CD8-positive, alpha-beta memory T cell (primary cell): ENCODE measurements at places on chromosomes 5 and 9.

GRCh38 chr5:143446535-143447226, 43.2 kb upstream of the NR3C1 start:
- DNase-seq: no peak

GRCh38 chr5:62812621-62813255, 234.1 kb downstream of the LRRC70 start:
- no peak for DNase-seq

- peak; percentile 23 for DNase-seq
Observed at GRCh38 chr9:109012009-109012875, 1.1 kb downstream of the CTNNAL1 start.

GRCh38 chr5:177545487-177546257, 8.7 kb downstream of the FAM193B start:
- DNase-seq: no peak

- DNase-seq: no peak
Observed at GRCh38 chr5:81156732-81157131, 76.4 kb upstream of the CKMT2 start.

DNA sequence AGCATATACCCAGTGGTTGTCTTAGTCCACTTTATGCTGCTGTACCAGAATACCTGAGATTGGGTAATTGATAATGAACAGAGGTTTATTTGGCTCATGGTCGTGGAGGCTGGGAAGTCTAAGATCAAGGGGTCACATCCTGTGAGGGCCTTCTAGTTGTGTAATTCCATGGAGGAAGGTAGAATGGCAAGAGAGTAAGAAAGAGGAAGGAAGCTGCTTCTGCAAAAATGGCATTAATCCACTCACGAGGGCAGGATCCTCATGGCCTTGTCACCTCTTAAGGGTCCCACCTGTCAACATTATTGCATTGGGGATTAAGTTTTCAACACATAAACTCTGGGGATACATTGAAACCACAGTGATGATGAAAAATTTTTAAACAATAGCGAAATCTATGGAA, 17.0 kb downstream of the BTNL8 start:
- no peak for DNase-seq

DNA sequence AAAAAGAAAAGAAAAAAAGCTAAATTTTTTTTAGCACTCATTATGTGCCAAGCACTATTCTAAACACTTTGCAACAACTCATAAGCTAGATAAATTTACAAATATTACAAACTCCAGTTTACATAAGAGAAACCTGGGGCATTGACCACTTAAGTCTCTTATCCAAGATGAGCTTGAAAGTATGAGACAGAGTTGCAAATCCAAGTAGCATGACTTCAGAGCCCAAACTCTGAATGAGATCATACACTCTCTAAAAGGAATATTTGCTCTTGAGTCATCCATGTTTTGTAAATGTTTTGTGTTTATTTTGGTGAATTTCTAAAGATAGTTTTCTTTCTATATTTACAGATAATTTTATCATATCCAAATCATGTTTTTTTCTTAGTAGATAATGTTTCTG, 4.0 kb upstream of the SHOC1 start:
- no peak for DNase-seq

- no peak for DNase-seq
Observed at GRCh38 chr5:87137283-87137682, 130.4 kb upstream of the RASA1 start.

- no peak for DNase-seq
Observed at GRCh38 chr5:151571270-151572173, 19.6 kb downstream of the FAT2 start.

DNA sequence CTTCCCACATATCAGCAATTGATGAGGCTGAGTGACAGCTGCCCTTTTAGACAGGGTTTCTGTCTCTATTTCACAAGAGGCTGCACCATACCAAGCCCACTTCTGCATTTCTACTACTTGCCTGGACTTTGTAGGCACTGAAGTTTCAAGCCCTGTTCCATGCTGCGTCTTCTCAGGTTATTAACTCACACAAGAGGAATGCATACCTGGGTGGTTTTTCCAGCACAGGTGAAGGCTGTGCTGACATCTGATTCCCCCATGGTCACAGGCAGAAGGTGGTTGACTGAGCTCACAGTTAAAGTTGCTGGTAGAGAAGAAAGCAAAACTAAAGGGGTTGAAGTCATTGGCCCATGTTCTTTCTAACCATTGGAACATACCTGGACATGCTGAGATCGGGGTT, 86.6 kb downstream of the MAMDC2 start:
- DNase-seq: no peak

DNA sequence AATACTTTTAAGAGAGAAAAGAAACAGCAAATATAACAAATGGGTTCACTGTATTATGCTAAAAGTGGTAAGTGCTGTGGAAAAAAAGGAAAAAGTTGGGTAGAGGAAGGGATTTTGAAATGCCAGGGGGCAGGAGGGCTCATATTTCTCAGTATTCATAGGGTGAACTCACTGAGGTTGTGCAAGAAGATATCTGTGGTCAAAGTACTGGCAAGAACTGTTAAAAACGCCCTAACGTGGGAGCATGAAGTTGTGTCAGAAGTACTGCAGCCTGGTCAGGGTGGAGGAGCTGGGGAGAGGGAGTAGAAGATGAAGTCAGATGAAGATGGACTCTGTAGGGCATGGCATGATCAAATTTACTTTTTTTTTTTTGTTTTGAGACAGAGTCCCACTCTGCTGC, 31.2 kb upstream of the SLC28A3 start:
- no peak for DNase-seq

DNA sequence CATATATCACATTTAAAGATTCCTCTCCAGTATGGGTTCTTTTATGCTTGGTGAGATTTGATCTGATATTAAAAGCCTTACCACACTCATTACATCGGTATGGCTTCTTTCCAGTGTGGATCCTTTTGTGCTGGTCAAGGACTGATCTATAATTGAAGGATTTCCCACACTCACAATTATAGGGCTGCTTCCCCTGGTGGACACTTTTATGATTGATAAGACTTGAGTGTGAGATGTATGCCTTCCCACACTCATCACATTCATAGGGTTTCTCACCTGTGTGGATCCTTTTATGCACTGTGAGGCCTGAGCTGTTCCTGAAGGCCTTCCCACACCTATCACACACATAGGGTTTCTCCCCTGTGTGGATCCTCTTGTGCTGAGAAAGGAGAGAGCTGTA, 12.2 kb downstream of the ZFP62 start:
- DNase-seq: no peak

DNA sequence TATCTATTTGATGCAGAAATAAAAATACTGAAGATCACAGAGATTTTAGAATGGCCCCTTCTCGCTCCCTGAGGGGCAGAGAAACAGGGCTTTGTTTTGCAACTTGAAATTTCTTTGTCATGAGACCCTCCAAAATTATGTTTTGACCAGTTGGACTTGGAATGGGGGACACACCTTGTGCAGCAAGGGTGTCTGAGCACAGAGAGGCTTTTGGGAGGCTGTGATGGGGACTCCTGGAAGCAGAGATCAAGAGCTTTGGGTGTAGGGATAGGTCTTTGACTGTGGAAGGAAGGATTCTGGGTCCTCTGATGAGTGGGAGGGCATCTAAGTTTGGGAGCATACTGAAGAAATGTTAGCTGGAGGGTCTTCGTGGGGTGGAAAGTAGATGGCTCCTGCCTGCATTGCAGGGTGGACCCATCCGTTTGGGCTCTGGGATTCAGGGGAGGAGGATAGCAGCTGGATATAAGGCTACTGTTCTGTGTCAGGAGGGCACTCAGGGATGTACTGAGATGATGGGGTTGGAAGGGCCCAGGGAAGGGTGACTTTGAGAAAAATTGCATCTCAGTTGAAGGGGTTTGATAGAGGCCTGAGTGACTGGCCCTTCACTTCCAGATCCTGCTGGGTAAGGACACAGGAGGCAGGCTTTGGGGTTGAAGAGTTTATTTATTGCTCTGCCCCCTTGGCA, 1.8 kb upstream of the MYORG start:
- DNase-seq: no peak

- no peak for DNase-seq
Observed at GRCh38 chr5:67495072-67495471, 298.5 kb upstream of the CD180 start.

GRCh38 chr9:4124266-4124665, 175.6 kb downstream of the GLIS3 start:
- DNase-seq: no peak

DNA sequence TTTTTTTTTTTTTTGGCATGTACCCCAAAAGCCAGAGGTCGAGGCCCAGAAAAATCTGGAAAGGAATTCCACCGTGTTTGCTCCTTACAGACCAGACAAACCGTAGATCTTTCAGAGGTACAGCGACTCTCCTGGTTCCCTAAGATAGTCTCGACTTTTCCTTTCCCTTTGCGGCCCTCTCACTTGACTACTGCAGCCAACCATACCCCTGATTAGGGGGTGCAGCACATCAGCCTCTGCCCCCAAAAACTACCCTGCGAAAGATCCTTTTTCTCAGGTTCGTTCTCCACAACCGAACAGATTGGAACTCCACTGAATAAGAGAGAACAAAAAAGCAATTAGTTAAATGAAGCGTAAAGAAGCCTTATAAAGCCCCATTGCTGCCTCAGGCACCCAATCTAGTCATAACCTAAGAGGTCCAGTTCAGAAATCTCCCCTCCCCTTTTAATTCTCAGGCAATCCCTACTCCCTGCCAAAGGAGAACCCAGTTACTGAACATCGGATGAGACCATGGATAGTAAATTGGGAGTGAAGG, 379 bp upstream of the TICAM2 start:
- no peak for DNase-seq

DNA sequence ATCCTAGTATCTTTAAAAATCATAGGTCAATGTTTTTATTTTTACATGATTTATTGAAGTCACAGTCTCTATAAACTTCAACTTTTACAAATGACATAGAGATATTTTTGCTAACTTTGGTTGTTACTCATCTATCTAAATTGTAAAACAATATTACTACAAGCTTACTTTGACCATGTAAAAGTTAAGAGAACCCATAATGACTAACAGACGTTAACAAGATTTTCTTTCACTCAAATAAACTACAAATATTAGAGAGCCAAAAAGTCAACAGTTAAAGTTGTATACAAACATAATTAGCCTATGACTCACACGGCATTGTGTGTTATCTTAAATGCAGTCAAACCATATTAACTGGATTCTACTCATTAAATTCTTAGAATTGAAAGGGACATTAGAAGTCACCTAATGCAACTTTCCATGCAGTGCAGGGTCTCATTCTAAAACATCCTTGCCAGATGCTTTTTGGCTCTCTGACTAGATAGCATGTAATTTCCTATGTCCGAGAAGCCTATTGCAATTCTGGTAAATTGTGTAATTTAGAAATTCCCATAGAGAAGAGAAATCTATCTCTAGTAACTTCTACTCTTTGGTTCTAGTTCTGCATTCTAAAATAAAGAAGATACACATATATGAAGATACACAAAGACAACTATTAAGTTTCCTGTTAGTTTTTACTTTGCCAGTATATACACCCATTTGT, 42.2 kb upstream of the UGT3A2 start:
- DNase-seq: no peak

DNA sequence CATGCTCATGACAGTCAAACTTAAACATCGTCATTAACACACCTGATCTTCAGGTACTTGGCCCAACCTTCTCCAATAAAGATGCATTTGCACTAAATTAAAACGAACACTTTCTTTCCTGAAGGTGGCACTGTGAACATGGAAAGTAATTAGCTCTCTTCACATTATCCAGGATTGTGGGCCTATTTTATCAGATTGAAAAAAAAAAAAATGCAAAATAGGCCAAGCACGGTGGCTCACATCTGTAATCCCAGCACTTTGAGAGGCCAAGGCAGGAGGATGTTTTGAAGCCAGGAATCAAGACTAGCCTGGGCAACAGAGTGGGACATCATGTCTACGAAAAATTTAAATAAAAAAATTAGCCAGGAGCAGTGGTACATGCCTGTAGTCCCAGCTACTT, 14.4 kb upstream of the CDC20B start:
- DNase-seq: no peak

- no peak for DNase-seq
Observed at GRCh38 chr5:159655757-159656409, 260.4 kb upstream of the ADRA1B start.

DNA sequence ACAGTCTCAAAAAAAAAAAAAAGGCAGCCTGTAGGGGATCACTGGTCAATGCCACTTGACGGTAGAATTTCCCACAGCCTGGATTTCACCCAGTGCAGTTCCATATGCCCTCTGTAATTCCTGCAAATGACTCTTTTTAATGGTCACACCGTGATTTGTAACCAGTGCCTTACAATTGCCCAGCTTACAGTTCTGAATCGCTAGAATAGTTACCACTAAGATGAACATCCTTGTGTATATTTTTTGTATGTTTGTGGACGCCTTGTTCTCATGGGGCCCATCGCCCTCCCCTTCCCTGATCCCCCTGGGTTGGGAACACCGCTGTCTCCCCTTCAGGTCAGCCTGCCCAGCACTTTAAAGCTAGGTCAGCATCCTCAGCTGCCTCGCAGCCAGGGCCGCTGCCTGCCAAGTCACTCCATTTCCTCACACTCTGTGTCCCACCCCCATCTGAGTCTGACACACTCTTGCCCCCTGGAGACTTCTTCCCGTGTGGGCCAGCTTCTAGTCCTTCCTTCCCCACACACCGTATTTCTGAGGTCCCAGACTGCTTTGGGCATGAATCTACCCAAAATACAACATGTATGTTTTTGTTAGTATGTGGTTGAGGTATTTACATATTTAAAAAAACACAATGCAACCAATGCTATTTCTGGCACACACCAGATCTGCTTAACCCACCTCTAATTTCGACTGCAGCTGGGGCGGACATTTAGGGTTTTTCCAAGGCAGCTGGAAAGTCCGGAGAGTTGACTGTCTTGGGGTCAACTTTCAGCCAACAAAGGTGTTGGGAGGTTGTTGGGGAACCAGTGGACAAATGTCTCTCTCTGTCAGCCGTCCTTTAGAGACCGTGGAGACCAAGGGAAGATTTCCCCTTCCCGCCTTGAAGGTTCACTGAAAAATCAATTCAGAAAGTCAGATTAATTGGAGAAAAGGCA, 120.5 kb upstream of the NEK6 start:
- DNase-seq: no peak

GRCh38 chr9:127277099-127277498, 12.5 kb downstream of the GARNL3 start:
- no peak for DNase-seq

DNA sequence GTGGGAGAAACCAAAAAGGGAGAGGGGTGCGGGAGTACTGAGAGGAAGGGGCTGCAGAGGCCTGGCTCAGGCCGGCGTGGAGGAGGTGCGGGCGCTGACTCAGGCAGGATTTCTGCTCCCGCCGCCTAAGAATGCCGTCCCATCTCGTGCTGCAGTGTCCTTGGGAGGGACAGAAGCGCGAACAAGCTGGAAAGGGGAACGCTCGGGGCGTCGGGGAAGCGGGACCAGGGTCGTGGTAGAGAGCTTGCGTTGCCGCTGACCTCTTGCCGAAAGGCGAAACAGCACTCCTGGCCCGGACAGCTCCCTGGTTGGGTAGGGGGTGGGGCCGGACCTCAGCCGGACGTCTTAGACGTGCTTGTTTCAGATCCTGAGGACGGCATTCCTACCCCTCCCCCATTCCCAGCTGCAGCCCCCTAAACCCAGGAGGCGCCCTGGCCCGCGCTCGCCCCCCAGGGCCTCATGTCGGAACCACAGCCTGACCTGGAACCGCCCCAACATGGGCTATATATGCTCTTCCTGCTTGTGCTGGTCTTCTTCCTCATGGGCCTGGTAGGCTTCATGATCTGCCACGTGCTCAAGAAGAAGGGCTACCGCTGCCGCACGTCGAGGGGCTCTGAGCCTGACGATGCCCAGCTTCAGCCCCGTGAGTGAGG, 1.1 kb downstream of the RELL2 start:
- DNase-seq: peak; percentile 66
